Karpas-422 (cell line): ENCODE measurements at places on chromosomes 16 and 17. TPM values are rescaled to one million over a fixed set of nuclear protein-coding genes. Genes with fewer than 3 reads are reported as not detected.

DNA sequence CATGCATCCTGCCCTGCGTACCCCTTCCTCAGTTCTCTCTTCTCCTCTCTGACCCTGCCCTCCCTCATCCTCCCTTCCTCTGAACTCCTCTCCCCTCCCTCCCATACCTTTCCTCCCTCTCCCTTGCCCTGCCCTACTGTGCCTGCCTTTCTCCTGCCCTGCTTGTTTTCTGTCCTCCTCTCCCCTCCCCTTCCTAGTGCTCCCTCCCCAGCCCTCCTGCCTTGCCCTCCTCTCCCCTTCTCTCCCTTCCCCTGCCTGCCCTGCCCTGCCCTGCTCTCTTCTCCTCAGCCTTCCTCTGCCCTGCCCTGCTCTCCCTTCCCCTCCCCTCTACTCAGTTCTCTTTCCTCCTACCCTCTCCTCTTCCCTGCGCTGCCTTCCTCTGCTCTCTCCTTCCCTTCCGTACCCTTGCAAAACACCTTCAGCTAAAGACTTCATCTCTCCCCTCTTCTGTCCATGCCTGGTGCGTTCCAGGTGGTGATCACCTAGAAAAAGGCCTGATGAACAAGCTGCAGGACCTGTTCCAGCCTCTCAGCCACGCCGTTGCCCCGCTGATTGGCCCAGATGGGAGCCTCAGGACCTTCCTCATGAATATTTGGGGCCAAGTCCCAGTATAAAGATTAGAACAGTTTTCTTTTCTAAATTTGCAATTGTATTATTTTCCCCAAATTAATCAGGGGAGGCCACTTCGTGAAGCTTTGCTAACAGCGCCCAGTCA lies 290.5 kb downstream of the CPPED1 start:
- no peak for DNase-seq

DNA sequence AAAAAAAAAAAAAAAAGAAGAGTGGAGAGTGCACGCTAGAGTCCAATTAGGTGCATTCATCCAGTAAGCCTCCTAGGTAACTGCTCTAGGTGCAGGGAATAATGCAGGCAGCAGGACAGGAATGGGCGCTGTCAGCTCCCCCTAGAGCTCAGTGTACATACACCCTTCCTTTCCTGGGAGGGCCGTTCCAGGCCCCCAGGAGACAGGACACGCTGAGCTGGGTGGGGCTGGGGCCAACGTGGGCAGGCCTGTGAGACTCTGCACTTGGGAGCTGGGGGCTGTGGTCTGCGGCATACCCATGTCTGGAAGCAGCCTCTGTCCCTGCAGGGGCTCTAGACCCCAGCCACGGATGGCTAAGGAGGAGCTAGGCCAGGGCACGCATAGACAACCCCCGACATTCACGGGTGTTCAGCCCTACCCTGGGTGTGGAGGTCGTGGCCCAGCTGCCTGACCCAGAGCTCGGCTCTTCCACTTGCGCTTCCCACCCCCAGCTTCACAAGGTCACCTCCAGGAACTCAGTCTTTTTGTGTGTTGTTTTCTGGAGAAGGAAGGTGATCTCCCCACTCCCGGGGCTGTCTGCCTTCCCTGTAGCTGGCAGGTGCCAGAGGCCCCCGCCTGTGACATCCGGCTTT lies 1.0 kb upstream of the ANTKMT start:
- DNase-seq, result no peak

- DNase-seq, result no peak
Observed at GRCh38 chr17:82380860-82381702, 9.5 kb downstream of the UTS2R start.

GRCh38 chr17:6381526-6382465 lies 53.1 kb downstream of the AIPL1 start:
- DNase-seq, result no peak

PIK3R5 gene
- not detected in 2 replicates for total RNA-seq

DNA sequence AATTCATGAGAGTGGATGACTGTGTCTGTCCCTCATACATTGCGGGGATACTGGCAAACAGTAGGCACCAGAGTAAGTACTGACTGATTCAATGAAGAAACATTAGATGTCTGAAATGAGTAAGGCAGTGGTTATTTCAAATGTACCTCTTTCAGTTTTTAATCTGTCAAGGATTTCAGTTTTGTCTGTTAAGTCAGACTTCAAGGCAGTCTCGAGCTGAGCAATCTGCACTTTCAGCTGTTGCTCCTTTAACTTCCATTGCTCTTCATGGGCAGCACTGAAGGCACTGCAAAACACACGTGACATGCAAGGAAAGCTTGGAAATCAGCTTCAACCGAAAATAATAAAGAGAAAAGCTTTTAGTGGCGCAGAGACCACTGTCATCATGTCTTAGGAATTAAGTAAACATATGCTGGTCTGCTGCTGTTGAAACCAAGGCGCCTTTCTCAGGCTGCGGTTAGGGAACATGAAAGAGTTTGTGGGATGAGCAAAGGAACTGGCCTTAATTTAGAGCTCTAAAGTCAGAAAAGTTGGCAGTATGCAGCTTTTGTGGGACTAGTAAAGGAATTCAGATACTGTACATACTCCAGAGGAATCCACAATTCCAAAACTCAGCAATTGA lies 38.8 kb downstream of the RPGRIP1L start:
- peak; percentile 54 for DNase-seq

ASGR1 gene
- 1.2 TPM in 1 of 2 replicates, not detected in the other for total RNA-seq

DNAI2 gene
- not detected in 2 replicates for total RNA-seq

SLC9A5 gene
- total RNA-seq, result 4.9 and 6.1 TPM in 2 replicates

GRCh38 chr17:66976781-66977201 lies 12.3 kb downstream of the CACNG4 start:
- DNase-seq, result no peak

DNA sequence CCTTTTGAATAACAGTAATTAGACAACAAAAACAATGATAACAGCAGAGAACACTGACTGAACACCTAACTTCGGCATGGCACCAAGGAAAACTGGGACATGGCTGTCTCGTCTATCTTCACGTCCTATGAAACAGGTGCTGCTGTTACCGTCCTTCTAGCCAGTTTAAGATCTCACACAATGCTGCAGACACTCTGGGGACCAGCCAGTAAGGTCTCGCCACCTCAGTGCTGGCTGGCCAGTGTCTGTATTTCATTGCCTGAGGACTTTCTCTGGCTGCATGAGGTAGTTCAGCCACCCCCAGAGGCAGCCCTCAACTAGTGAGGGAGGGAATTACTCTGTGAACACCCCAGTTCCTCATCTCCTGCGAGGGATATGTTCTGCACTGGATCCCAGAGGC lies 57.6 kb downstream of the AMFR start:
- DNase-seq, result no peak

GRCh38 chr17:83078378-83079351 lies 744 bp upstream of the METRNL start:
- no peak for DNase-seq

GRCh38 chr17:45302649-45303173 lies 14.1 kb downstream of the MAP3K14 start:
- no peak for DNase-seq

VMP1 gene
- total RNA-seq, result 34.3 and 69.4 TPM in 2 replicates

PIPOX gene
- total RNA-seq, result 3.6 and 7.2 TPM in 2 replicates

- peak; percentile 67 for DNase-seq
Observed at GRCh38 chr16:88633684-88634140, 4.7 kb upstream of the IL17C start.

DNA sequence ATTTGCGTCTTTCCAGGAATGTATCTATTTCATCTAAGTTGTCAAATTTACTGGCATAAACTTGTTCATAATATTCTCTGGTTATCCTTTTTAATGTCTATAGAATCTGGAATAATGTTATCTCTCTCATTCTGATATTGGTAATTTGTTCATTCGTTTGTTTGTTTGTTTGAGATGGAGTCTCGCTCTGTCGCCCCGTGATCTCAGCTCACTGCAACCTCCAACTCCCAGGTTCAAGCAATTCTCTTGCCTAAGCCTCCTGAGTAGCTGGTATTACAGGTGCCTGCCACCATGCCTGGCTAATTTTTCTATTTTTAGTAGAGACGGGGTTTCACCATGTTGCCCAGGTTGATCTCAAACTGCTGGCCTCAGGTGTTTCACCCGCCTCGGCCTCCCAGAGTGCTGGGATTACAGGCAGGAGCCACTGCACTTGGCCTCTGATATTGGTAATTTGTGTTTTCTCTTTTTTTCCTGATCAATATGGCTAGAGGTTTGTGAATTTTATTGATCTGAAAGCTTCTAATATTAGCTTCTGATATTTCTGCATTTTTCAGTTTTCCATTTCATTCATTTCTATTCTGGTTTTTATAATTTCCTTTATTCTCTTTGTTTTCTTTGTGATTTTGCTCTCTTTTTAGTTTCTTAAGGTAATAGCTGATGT lies 59.5 kb downstream of the RBBP6 start:
- DNase-seq, result no peak

- peak; percentile 59 for DNase-seq
Observed at GRCh38 chr17:74972107-74972972, at the start of gene HID1. HID1 (minus strand) TSS chr17:74972759; CDS start chr17:74972656, 103 bp downstream.

MARCHF10 gene
- total RNA-seq, result not detected in 2 replicates

ABCA6 gene
- total RNA-seq, result not detected in 2 replicates

GRCh38 chr17:38419508-38419981 lies 8.7 kb upstream of the ARHGAP23 start:
- no peak for DNase-seq

DNA sequence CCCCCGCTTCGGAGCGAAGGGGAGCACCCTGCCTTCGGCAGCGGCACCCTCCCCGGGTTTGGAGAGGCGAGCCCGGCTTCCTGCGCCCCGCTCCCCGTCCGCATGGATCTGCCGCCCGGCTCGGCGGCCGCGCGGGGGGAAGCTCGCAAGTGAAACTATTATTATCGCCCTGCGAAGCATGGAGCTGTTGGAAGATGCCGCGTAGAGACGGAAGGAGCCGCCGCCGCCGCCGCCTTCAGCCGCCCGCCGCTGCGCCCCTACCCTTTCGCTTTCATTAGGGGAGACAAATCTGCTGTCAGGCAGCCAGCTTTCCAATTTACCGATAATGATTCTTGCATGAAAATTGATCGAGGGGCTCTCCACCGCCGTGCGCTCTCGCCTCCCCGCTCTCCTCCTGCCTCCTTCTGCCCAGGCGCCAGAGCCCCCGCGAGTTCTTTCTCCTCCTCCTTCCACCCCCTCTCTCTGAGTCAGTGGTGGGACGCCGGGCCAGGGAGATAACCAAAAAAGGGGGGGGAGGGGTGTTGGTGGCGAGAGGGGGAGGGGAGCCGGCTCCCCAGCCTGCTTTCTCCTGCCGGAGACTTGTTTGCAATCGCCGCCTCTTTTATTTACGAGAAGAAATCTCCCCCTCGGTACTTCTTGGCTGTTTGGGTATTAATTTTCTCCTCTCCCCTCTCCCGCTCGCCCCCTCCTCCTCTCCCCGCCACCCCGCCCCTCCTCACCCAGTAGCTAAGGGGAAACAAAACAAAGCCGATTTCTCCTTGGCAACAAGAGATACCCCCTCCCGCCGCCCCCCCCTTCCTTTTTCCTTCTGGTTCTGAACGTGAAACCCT lies 58.0 kb upstream of the GSE1 start:
- DNase-seq, result peak; percentile 53
